ENCODE measurements at places on chromosomes 6 and 20.

DNA sequence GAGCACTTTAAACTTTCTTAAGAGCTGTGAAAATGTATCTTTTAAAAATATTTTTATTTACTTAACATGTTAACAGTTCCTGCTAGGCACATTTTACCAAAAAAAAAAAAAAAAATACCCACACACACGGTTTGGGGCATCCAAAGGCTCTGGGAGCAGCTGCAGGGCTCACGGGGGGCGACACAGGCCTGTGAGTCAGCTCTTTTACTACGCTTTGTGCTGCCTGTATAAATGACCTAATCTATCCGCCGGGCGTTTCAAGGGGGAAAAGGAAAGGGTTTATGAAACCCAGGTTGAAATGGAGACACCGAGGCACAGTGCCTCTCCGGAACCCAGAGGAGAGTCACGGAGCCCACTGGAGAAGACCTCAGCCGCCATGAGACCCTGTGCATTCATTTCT is 40.4 kb downstream of the DLL1 start:
- DNase-seq, result no peak

DNA sequence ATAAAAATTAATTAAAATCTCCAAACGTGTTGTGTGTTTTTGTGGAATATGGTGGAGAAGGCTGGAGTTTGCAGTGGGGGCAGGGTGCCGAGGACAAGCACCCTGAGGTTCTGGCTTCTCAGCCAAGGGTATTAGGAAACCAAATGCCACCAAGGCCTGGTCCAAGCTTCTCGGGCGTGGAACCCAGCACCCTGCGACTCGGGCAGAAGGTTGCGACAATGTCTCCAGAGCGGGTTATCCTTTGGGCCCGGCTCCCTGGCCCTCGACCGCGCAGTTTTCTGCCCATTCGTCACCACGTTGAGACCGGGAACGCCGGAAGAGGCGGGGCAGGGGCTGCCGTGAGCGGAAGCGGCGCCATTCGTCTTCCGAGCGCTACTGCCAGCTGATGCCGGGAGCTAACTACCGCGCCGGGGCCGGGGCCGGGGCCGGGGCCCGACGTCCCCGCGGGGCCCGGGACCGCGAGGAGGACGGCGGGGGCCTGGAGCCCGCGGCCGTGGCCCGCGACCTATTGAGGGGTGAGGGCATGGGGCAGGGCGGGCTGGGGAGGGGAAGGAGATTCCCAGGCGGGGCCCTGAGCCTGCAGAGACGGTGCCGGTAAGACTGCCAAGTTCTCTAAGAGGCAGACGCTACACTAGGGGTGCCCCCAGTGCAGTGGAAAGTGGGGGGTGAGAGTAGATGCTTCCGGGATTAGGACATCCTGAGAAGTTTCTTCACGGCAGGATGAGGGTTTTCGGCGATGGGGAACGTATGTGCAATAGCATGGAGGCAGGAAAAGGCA is at the start of gene RRP36:
TSS of gene RRP36 (plus strand) at position 354 of the 778 bp plus-strand sequence. CDS start at position 386, 32 bp downstream.
- peak; percentile 64 for DNase-seq

GRCh38 chr6:24827970-24828369 is 29.3 kb upstream of the ARMH2 start:
- no peak for DNase-seq

- no peak for DNase-seq
Observed at GRCh38 chr6:163391985-163392384, 22.5 kb upstream of the QKI start.

GRCh38 chr6:105601541-105602236 is 198.8 kb upstream of the PREP start:
- DNase-seq, result peak; percentile 81
